IMR-90 (cell line): ENCODE measurements at places on chromosomes 2 and 18. TPM values are rescaled to one million over a fixed set of nuclear protein-coding genes. Genes with fewer than 3 reads are reported as not detected.

GRCh38 chr2:99818842-99819241 lies 323.5 kb downstream of the AFF3 start:
- DNase-seq, result peak; percentile 47

DNA sequence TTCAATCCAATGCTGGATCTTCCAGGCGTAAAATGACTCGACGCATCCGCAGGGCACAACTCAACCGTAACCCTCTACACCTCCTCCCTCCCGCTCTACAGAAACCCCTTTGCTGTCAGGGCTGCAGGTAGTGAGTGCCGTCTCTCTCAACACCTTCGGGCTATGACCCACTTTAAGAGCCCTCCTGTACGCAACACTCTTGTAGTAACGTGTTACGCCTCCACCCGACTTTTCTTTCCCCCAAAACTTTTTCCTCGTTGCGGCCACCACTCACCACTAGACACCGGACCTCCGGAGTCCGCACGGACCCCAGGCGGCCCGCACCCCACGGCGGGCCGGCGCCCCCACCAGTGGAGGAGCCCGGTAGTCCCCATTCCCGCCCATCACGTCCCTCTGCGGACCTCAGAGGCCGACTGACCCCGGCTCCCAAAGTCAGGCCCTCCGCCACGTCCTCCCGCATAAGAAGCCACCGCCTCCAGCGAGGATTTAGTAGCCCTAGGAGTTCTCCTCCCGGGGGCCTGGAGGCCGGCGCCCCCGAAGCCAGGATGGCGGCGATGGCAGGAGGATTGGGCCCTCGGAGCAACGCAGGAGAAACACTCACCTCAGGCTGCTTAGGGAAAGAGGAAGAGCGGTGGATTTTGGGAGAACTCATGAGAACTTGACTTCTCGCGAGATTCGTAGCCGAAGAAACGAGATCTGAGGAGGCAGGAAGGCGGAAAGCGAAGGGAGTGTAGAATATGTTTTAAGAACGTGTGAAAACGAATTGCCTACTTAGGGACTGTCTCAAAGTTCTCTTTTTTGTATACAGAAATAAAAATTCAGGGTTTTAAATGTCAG lies 5.0 kb upstream of the C18orf32 start:
- DNase-seq, result peak; percentile 99

Gene ACMSD
- not detected in 2 replicates for total RNA-seq

DNA sequence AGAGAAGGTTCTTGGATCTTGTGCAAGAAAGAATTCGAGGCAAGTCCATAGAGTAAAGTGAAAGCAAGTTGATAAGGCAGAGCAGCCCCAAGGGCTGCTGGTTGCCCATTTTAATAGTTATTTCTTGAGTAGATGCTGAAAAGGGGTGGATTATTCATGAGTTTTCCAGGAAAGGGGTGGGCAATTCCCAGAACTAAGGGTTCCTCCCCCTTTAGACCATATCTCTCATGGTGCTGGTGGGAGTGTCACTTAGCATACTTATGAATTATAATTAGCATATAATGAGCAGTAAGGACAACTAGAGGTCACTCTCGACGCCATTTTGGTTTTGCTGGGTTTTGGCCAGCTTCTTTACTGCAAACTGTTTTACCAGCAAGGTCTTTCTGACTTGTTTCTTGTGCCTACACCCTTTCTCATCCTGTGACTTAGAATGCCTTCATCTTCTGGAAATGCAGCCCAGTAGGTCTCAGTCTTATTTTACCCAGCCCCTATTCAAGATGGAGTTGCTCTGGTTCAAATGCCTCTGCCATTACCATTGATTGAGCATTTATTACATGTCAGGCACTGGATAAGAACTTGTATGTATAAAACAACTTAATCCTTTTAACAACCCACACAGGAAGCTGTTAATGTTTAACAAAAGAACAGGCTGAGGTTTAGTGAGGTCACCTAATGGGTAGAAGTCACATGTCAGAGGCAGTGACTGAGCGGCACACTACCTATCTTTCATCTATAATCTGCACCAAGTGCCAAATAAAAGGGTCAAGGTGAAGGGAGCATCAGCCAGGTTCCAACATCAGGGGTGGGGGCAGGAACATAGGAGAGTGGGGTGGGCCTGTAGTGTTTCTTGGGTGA lies 250.9 kb downstream of the ICOS start:
- no peak for DNase-seq

Gene TMEM169
- total RNA-seq, result 0.54 and 0.83 TPM in 2 replicates

GRCh38 chr2:95707837-95708236 lies 116.0 kb downstream of the TRIM43 start:
- DNase-seq, result no peak

Gene USP40
- total RNA-seq, result 27.8 and 30.8 TPM in 2 replicates

DNA sequence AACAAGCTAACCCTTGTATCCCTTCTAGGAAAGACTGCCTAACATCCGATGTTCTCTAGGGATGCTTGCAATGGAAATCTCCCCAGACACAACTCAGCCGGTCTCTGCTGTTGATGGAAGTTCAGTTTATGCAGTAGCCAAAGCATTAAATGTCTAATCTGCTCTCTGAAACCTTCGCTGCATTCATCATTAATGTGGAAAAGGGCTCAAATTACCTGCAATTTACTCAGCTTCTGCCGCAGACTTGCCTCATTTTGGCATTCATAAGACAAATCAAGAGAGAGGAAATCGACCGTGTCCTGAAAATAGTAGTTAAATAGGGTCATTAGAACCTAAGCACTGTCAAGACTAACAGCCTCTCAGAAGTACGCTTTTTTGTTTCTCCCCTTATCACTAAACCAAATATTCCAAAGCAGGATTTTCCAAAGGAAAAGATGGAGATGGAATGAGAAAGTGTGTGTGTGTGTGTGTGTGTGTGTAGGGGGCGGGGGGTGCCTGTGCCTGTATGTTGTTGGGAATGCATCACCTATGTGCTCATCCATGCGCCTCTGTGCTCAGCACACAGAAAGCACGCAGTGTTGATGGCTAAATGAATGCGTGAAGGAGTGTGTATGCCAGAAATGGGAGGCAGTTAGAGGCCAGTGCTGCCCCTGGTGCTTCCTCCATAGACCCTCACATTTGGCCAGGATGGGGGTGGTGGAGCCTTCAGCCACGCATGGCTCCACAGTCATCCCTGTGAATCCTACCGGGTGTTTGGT lies 7.4 kb downstream of the LCT start:
- no peak for DNase-seq

DNA sequence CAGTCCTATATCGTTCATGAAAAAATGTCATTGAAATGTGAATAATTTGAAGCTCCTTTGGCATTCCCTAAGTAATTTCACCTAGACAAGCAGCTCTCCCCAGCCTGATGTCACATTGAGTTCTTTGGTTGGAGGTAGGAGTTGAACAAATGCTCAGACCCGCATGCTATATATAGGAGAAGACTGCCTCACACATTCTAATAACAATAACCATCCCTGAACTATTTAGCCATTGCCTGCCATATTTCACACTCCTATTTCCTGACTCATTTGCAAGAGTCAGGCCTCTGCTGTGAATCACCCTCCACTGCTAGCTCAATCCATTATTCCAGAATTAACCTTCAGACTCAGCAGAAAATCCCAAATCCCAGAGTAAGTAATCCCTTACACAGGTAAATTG lies 256.6 kb upstream of the ACVR2A start:
- peak; percentile 38 for DNase-seq

DNA sequence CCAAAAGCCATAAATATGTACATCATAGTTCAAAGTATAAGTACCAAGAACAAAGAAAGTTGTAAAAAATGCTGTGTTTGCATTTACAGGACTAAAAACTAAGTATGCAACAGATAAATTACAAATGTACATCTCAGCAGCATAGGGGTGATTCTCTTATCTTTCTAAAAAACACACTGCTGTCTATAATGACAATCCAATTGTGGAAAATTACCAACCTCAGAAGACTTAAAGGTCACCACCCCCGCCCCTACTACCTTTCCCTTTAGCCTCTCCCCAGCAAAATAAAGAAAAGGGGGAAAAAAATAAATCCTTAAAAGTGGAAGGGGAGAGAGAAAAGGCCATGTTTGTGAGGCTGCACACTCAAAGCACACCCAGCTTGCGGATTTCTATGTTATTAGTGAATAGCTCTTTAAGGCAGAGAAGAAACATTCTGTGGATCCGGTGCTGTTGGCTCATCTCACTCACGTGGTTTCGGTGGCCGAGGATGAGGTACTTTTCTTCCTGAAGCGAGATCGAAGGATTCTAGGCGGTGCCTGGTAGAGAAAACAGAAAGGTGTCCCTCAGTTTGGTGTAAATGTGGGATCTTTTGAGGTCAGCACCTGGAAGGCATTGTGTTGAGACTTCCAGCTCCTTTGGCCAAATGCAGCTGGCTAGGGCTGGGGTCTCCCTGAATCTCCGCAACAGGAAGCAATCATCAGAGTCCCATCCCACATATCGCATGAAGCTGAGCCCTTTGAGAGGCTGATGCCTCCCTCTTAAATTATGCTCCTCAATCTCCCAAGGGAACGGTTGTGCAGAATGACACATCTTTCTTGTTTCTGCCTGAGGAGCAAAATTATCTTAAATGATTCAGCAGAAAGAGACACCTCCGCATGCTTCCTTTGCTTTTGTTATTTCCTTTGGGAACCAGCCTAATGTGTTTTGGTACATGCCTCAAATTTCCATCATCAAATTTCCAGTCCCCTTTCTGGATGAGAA lies 17.6 kb downstream of the MRPL35 start:
- DNase-seq, result no peak

Gene GAL3ST2
- total RNA-seq, result not detected in 2 replicates

Gene MREG
- total RNA-seq, result 1.7 and 1.8 TPM in 2 replicates

DNA sequence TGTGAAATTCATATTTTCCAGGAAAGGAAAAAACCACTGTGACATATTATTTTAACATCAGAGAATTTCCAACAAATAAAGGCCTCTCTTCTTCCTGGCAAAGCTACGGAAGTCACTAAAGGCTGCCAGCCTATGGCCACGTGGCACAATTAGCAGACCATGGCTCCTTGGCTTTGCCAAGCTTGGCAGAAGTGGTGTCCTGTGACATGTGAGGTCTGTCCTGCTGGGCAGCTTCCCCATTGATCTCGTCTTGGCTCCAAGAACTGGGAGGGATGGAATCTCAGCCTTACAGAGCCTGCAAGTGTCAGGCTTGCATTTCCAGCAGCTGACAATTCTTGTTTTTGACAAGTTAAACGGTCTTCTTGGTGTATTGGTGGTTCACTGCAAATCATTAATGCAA lies 226.9 kb upstream of the THSD7B start:
- no peak for DNase-seq

Gene OSR1
- 12.4 and 14.7 TPM in 2 replicates for total RNA-seq

DNA sequence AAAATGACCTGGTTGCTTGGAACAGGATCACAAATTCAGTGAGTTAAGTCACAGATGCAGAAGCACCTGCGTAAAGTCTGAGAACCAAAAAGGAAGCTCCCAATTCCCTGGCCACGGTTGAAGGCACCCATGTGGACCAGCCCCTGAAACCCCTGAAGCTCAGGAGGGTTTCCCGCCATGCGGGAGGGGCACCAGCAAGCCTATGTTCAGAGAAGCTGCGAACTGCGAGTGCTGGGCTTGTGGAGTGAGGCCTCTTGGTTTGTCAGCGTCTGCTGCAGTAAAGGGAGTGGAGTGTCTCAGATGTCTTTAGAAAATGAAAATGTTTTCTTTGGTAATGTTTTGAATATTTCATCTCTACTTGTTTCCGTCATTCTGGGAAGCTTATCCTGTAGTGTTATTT lies 16.1 kb upstream of the ACKR3 start:
- no peak for DNase-seq
